CD8-positive, alpha-beta memory T cell (primary cell): ENCODE measurements at places on chromosomes 7 and 10. TPM values are rescaled to one million over a fixed set of nuclear protein-coding genes. Genes with fewer than 3 reads are reported as not detected.

- DNase-seq: no peak
Observed at GRCh38 chr7:32191305-32191704, 121.1 kb upstream of the PDE1C start.

DNA sequence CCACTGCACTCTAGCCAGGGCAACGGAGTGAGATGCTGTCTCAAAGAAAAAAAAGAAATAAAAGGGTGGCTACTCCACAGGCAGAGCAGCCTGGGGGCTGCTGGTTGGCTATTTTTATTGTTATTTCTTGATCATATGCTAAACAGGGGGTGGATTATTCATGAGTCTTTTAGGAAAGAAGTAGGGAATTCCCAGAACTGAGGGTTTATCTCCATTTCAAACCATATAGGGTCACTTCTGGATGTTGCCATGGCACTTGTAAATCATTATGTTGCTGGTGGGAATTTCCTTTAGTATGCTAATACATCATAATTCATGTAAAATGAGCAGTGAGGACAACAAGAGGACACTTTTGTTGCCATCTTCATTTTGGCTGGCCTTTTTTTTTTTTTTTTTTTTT, 52.1 kb upstream of the GHITM start:
- DNase-seq: no peak

GPR15LG gene
- total RNA-seq: not detected

GRCh38 chr10:103690281-103690680, 165.1 kb downstream of the SH3PXD2A start:
- no peak for DNase-seq

DNA sequence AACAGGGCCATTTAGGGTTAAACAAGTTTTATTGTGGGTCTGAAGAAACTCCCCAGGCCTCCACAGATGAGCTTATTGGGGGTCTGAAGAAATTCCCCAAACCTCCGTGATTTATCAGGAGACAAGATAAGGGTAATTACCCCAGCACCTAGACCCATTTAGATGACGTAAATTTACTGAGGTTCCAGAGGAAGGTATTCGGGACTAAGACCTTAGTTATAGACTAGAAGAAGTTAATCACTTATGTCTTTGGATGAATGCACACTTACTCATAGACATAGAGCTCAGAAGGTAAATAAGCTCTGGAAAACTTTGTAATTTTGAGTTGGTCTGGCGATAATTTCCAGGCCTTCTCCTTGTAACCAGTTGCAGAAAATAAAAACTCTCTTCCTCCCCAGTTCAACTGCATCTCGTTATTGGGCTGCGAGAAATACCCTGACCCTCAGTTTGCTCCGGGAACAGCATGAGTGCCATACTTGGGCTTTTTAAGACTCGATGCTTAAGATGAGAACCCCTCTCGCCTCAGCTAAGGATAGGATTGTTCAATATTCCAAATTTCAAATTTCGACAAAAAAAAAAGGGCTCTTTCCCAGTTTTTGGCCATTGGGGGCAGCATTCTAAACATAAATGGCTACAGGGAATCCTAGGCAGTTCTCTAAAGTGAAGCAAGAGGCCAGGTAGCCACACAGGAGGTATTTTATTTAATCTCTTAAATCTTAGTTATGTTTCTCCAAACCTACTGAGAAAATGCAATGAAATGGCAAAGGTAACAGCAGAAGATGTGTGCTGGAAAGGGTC, 74.7 kb upstream of the PFKP start:
- no peak for DNase-seq

DNA sequence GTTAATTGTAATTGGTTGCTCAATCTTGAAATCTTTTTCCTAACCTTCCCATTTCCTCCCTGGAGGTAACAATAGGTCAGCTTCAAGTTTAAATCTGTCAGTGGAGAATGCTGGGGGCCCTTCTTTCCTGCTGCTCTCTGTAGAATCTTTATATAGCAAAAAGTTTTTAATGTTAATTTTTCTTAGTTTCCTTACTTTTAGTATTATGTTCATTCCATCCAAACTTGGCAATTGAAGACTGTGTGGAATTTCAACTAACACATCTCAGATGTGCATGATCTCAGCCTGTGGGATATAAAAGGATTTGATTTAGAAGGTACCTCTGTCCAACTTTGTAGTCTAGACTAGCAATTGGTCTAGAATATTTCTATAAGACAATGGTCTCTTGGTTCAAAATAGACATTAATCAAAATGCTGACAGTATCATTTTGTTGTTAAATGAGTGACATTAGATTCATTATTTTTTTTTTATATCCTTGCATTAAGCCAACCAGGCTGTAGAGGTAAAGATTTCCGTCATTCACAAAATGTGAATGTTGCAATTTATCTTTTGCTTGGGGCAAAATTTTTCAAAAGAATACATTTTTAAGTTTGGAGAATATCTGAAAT, 100.4 kb upstream of the SEMA3A start:
- no peak for DNase-seq
